ENCODE measurements at places on chromosomes 16 and 17.

DNA sequence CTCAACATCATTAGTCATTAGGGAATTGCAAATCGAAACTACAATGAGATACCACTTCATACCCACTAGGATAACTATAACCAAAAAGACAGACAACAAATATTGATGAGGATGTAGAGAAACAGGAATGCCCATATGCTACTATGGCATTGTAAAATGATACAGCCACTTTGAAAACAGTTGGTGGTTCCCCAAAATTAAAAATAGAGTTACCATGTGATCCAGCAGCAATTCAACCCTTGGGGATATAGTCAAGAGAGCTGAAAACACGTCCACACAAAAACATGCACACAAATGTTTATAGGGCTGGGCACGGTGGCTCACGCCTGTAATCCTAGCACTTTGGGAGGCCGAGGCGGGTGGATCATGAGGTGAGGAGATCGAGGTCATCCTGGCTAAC, 10.0 kb upstream of the PECAM1 start:
- no peak for DNase-seq

- no peak for DNase-seq
Measured at GRCh38 chr17:70107904-70108565, 33.0 kb downstream of the KCNJ16 start.

DNA sequence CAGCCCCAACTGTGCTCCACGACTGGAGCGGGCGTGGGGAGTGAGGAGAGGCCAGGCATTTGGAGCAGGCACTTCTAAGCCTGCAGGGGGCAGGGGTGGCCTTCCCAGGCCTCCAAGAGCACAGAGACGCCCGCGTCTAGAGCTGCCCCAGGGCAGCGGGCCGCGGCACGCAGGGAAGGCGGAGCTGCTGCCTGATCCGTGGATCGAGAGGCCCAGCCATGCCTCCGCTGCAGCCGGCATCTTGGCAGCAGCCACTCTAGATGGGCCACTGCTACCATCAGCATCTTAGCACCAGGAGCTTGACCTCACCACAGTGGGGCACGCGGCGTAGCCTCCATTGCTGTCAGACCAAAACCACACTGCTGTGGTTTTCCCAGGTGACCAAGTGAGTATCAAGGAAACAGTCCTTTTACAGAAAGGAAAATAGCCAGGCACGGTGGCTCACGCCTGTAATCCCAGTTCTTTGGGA, 20.4 kb upstream of the WDR45B start:
- DNase-seq = peak; percentile 67

GRCh38 chr17:80665792-80666191, 121.2 kb downstream of the RPTOR start:
- DNase-seq = no peak

- DNase-seq = no peak
Measured at GRCh38 chr16:57786632-57787518, 15.4 kb downstream of the KIFC3 start.
